Activated CD4-positive, alpha-beta T cell treated with anti-CD3 and anti-CD28 coated beads for 24 hours (primary cell): ENCODE measurements at places on chromosomes 11 and 22.

- DNase-seq, result no peak
These were observed 19.9 kb downstream of the MGAT3 start for GRCh38 chr22:39476664-39477063.

- DNase-seq, result no peak
These were observed 10.4 kb upstream of the SEPTIN5 start for GRCh38 chr22:19703869-19704268.

- DNase-seq, result no peak
These were observed 340.0 kb downstream of the METTL15 start for GRCh38 chr11:28448186-28448585.

GRCh38 chr11:65931773-65932557 lies 12.7 kb downstream of the DRAP1 start:
- no peak for DNase-seq

DNA sequence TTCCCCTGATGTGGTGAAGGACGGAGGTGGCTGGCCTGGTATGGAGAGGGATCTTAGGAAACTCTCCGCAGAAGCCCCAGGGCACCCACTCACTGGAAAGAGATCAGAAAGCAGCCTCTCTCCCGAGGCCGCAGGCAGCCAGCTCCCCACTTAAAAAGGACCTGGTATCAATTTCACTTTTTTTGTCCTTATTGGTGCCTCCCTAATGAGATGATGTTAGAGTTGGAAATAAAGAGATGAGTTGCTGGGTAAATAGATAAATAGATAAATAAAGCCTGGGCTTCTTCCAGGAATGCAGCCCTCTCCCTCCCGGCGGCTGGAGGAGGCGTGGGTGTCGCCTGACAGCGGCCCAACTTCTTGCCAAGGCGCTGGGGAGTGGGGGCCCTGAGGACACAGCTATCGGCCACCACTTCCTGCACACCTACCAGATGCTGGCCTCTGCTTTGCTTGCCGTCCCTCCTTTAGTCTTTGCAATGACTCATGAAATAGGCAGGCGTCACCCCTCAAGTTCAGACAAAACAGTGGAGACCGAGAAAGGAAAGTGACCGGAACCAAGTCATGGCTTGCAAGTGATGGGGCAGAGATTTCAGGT lies 42.9 kb downstream of the LINC01488 start:
- DNase-seq, result no peak

- no peak for DNase-seq
These were observed 25.4 kb downstream of the TP53AIP1 start for GRCh38 chr11:128917144-128917724.

DNA sequence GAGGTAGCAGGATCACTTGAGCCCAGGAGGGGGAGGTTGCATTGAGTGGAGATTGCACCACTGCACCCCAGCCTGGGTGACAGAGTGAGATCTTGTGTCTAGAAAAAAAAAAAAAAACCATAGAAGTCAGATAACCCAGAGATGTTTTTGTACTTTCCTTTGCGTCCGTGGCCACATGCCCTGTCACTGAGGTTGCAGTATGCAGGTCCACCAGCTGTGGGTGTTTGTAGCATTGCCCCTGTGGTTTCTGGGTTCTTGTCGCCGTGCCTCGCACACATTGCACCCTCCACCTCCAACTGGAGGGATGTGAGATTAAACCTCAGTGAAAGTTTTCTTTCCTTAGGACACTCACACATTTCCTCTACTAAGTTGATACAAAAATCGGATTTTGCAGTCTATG lies 70.3 kb downstream of the TNRC6B start:
- DNase-seq, result no peak

DNA sequence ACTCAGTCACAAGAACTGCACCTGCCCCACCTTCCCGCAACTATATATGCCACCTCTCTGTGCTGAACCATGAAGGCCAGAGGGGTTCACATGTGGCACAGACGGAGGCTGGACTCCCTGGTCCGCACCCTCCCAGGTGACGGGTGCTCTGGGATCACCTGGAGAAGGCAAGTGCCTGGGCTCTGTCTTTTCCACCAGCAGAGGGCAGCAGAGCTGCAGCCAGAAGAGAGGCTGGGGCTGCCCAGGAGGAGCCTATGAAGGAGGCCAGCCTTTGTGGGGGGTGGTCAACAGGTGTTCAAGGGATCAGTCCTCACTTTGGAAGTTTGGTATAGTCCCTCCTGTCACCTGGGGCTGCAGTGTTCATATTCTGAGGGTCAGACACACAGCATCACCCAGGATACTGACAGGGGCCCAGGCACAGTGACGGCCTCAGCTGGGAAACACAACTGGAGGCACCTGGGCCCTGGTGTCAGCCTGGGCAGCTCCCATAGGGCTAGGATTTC lies 39.2 kb upstream of the IGLL5 start:
- DNase-seq, result peak; percentile 65

- DNase-seq, result no peak
These were observed 1295.0 kb downstream of the JRKL start for GRCh38 chr11:97684486-97685439.

DNA sequence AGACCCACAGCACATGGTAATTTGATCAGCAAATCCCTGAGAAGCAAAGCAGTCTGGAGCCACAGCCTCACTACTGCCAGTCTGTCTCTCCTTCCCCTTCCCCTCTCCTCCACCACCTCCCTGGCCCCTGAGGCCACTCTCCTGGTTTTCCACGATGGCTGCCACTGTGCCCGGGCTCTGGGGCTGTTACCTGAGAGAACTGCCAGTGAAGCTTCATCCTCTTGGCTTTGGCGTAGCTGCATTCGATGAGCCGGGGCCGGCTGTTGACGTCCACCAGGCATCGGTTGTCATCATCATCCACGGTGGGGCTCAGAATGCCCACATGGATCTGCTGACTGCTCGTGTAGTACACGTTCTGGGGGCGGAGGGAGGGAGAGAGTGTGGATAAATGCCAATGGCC lies 60.2 kb downstream of the CSNK2A3 start:
- DNase-seq, result no peak

DNA sequence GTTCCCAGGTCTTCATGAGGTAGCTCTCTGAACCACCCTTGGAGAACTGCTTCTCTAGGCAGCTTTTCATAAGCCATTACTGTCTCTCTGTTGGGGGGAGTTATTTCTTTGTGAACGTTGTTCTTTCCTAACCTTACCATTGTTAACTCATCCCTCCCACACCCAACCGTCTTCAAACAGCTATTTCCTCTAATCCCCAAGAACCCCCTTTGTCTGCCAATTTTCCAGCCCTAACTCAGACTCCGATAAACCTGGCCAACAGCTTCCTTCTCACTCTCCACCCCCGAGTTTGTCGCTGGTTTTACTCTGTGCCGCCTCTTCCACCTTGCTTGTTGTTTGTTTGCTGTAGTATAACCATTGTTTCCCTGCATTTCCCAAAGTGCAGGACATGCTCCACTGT lies 131.5 kb downstream of the CCDC34 start:
- no peak for DNase-seq

GRCh38 chr11:27440090-27440489 lies 32.5 kb downstream of the LGR4 start:
- no peak for DNase-seq

DNA sequence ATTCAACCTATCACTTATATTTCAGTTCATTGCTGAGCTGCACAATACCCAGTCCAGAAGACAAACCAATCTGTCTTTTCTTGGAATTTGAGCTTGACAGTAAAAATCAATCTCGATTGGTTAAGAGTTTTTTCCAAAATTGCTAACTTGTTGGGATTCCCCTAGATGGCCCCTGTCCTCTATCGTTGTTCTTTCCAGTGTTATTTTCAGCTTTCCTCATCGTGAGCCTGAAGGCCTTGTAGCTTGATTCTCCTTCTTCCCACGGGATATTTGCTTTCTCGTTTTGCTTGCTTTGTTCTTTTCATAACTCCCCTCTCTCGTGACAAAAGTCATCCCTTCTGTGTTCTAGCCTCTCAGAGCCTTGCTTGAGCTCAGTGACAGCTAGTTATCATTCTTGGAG lies 3.1 kb downstream of the OR8B8 start:
- no peak for DNase-seq

- DNase-seq, result no peak
These were observed 12.5 kb upstream of the PARVG start for GRCh38 chr22:44168206-44168605.

GRCh38 chr22:40391417-40391816 lies 21.0 kb downstream of the SGSM3 start:
- DNase-seq, result no peak

- no peak for DNase-seq
These were observed 4.7 kb downstream of the CTSC start for GRCh38 chr11:88332851-88333250.

GRCh38 chr11:118621071-118621783 lies 13.8 kb downstream of the PHLDB1 start:
- no peak for DNase-seq

DNA sequence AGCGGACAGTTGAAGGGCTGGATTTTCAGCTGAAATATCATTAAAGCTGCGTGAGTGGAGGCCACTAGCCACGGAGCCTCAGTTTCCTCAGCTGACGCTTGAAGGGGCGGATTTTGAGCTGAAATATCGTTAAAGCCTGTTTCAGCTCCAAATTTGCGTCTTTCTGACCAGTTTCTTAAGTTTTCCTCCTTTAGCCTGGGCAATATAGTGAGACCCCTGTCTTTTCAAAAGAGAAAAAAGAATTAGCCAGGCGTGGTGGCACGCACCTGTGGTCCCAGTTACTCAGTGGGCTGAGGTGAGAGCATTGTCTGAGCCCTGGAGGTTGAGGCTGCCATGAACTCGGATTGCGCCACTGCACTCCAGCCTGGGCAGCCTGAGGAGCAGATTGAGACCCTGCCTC lies 3.7 kb downstream of the AP2A2 start:
- no peak for DNase-seq

GRCh38 chr11:1604181-1604580 lies 4.1 kb downstream of the KRTAP5-3 start:
- DNase-seq, result no peak

GRCh38 chr11:77301510-77301909 lies at the start of gene GDPD4:
Gene GDPD4, minus strand, starts transcription at chr11:77301686. Its CDS starts 16,549 bp downstream, at chr11:77285137.
- DNase-seq, result no peak

GRCh38 chr22:46072110-46072881 lies 78.0 kb upstream of the PPARA start:
- no peak for DNase-seq

- no peak for DNase-seq
These were observed 84.4 kb downstream of the TBC1D22A start for GRCh38 chr22:46846832-46847355.

GRCh38 chr11:105000797-105001196 lies 22.2 kb downstream of the CASP5 start:
- DNase-seq, result peak; percentile 28

DNA sequence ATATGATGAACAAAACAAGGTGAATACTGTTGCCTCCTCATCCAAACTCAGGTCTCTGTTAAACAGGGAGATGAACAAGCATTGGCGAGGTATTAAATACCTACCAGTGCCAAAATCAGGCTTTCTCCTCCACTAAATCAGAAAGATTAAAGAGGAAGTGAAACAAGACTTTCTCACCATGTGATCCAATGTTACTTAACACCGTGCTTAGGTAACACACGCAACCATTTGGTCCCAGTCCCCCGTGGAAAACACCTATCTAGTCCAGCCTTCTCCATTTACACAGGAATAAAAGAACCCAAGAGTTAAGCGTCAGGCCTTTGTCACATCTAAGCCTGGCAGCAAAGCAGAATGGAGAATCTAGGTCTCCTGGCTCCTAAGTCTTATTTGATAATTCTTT lies 34.5 kb downstream of the TENM4 start:
- DNase-seq, result no peak

GRCh38 chr22:31222736-31223135 lies 10.6 kb downstream of the LIMK2 start:
- DNase-seq, result no peak

DNA sequence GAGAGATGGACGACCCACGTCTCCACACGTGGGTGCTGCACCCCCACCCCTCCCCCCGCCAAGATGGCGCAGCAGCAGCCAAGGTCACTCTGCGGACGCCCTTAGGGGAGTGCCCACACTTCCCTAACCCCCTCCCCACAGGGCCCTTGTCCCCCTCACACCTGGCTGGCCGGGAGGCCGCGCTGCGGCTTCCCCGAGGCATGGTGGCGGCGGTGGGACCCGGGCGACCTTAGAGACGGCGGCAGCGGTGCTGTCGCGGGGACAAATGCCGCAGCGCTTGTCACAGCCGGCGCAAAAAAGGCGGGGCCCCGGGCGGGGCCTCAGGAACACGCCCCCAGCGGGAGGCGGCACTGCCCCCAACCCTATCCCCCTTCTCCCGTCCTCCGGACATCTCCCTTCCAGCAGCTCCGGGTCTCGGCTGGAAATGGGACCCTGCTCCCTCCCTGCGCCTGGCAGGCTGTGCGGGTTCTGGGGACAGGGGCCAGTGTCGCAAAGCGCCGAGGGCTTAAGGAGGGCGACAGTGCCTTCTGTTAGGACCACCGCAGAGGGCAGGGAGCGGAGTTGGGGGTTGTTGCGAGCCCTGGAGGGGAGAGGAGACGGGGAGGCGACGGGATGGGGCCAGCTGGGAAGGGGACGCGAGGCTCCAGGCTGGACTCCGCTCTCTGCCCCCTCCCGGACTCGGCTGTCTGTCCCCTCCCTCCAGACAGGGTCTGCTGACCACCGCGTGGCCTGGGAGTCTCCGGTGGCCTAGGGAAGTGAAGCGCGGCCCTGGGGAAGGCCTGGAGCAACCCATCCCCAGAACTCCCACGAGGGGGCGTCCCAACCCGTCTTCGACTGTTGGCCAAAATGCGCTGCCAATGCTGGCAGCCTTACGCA lies at the start of gene CHCHD10:
TSS of gene CHCHD10 (minus strand) at position 300 of the 876 bp plus-strand sequence. CDS start at position 202, 98 bp downstream.
- peak; percentile 65 for DNase-seq

DNA sequence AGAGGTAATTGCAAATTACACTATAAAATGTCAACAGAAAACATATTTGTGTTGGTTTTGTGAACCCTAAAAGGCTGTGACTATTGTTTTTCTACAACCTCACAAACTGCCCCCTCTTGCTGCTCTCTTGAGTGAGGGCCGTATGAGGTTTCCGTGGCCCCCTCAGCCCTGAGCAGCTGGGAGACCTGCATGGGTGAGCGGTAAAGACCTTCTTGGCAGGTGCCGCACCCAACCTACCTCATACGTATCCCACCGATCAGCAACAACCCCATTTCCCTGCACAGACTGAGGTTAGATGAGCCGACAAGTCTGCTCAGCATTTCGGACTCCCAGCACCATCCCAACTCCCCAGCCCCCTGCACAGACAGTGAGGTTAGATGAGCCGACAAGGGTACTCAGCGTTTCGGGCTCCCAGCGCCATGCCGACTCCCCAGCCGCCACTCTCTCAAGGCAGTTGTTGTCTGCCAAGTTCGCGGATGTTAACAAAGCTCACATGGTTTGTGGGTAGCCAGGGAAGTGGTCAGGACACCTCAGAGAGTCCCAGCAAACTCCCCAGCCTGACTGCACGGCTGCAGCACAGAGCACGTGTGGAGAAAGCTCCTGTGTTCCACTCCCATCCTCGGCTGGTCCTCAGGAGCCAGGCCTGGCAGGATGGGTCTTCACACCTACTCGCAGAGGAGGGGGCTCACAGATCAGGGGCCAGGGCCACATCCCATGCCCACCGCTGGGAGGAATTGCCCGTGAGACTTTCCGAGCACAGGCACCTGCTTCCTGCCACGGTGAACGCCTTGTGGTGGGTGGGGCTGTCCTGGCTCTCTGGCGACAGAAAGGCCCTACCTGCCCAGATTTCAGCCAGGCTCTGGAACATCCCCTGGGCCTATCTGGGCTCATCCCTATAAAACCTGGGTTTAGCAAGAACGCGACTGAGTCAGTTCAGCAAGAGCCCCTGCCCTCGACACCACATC lies 502.9 kb downstream of the BRD1 start:
- DNase-seq, result no peak

- DNase-seq, result no peak
These were observed 52.8 kb downstream of the WNT11 start for GRCh38 chr11:76153571-76153923.
